Stimulated activated CD8-positive, alpha-beta memory T cell treated with anti-CD3 and anti-CD28 coated beads, Interleukin-4, amount 100 ng/mL, for 24 hours (primary cell): ENCODE measurements at places on chromosomes 12 and 14.

DNA sequence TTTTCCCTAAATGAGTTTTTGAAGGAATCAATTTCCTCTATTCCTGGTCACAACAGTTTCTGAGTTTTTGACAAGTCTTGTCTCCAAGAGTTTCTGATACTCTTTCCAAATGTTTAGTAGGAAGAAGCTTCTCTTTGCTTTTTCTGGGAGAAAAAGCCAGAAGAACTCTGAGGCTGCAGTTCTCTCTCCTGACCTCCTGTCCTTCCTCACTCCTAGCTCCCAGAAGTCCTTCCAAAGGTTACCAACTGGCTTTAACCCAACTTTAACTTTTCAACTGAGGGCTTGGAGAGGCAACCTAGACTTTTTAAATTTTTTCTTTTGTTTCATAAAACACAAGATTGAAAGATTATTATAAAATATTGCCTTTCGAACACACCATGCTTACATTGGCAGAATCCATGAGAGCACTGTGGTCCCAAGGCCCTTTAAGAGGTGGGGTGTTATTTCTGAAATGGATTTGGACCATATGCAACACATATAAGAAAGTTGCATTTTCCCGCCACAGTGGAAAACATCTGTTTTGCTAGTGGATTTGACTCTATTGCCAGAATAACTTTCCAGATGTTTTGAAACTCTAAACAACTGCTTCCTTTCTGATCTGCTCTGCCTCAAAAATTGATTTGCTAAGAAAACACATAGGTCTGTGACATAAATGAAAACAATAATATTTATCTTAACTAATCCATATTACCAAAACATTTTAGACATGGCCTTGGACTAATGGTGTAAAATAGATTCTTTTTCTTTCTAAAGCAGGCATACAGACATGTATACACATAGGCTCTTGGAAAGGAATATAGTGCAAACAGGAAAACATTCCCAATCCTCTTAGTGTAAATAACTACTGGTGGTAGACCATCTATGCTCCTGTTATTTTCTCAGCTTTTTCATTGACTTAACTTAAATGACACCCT is 22.3 kb upstream of the EPS8 start:
- DNase-seq, result no peak

GRCh38 chr14:72444701-72445100 is 449.2 kb downstream of the DPF3 start:
- no peak for DNase-seq

- DNase-seq, result no peak
Observed at GRCh38 chr12:27013611-27014084, 536 bp downstream of the TM7SF3 start.

DNA sequence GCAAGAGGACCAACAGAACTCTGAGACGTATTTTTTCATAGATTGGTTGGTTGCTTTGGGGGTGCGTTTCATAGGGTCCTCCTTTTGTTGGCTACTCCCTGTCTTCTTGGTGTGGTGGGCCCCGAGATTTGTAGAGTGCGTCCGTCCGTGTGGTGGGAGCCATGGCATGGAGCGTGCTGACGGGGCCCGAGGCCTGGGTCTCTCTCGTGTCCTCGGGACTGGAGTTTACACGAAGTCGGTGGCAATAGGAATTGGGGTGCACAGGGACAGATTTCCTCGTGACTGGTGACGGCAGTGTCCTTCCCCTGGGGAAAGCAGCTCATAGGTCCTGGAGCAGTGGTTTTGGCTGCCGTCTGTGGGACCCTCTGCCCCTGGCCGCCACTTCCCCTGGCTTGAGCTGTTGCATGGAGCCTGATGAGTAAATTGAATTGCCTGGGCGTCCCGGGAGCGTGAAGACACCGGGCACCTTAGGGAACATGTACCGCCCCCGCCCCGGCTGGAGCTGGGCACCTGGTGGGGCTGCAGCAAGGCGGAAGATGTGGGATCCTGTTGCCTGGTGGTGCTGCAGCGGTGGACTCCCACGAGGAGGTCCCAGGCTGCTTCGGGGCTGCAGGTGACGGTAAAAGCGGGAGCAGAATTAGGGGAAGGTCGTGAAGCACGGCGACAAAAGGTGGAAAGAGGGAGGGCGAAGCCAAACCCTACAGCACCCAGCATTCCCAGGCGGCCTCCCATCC is 153.7 kb upstream of the ALG10B start:
- DNase-seq, result no peak

- no peak for DNase-seq
Observed at GRCh38 chr12:71393625-71394024, 46.0 kb upstream of the LGR5 start.

DNA sequence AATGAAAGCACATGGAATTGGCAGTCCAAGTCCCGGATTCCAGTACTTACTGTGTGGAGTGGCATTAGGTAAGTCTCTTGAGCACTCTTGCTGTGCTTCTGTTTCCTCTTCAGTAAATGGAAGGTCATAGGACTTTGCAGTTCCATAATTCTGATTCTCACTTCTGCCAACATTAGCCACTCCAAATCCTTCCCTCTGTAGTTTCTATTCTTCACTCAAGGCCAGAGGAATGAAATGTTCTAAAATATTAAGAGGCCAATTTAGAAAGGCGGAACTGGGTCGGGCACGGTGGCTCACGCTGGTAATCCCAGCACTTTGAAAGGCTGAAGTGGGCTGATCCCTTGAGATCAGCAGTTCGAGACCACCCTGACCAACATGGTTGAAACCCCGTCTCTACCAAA is 19.8 kb upstream of the SLC5A8 start:
- no peak for DNase-seq

DNA sequence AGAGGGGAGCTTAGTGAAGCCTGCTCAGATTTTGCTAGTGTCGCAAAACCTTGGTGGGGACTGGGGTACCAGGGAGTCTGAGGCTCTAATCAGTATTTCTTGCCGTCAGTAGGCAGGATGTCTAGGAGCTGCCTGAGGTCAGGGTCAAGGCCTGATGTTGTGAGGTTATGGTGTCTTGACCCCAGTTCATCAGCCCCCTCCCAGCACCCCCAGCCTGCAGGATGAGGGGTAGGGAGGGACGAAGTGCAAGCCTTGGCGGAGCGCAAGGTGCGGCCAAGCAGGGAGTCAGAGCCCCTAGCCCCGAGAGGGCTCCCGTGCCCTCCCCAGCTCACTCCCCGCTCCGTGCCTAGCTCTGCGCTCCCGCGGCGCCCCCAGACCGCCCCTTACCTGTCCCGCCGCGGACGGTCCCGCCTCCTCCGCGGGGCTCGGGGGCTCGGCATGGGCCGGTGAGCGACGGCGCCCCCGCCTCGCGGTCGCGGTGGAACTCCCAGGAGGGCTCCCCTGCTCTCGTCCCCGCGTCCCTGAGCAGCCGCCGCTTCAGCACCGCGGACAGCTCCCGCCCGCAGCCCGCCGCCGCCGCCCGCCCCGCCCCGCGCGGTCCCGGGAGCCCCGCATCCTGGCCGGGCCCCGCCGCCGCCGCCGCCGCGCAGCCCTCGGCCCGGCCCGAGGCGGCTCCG is 347 bp downstream of the SYNDIG1L start:
- DNase-seq, result peak; percentile 23

- no peak for DNase-seq
Observed at GRCh38 chr14:59254146-59254910, 65.9 kb downstream of the DAAM1 start.

DNA sequence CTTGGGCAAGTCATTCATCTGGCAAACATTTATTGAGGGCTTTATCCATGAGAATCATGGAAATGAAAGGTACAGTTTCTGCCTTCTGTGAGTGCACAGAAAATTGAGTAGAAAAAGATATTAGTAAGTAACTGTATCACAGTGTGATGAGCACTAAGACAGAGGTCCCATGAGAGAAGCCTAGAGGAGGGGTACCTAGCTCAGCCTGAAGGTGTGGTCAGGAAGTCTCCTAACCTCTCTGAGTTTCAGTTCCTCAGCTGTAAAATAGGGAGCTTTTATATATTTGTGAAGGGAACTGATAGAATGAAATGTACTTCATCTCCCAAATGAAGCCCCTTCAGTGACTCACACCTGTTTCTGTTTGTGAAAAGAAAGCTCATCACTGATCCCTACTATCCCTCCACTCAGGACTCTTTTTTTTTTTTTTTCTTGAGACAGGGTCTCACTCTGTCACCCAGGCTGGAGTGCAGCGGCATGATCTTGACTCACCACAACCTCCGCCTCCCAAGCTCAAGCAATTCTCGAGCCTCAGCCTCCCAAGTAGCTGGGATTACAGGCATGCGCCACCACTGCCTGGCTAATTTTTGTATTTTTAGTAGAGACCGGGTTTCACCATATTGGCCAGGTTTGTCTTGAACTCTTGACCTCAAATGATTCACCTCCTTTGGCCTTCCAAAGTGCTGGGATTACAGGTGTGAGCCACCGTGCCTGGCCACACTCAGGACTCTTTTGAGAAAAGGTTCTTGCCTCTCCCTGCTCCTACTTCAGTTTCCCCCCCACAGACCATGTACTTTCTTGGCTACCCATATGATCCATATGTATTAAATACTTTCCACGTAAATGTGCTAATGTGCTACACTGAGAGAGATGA is 93.7 kb upstream of the FUT8 start:
- no peak for DNase-seq

DNA sequence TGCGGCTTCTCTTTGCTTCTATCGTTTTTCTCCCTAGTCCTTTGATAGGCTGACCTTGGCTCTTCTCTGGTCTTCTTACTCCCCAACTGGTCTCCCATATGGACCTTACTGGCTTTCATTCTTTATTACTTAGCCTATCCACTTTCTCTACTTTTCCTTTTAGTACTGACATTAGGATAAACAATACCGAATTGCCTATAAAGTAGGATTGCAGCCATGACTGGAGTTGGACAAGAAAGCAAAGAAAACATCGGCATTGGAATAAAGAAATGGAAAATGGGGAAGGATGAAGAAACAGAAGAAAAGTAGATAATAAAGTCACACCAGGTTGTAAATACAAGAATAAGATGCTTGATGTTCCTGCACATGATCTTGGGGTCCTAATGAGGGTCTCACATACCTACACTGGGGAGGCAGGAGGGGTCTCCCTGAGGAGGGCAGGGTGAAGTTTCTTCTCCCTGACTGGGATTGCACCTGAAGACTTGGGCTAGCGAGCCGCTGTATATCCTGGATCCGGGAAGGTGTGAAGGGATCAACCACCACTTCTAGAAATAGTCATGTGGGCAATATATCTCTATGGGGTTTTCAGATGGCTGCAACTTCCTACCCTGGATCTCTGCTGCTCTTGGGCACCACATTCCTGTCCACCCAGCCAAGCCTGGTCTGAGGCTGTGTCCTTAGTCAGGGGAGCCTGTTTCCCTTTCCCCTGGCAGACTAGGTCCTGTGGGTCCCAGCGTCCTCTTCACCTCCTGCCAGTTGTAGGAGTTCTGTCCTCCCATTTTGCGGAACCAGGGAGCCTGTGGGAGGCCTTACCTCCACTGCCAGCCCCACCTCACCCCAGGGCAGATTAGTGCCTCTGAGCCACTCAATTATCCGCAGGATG is 13.1 kb downstream of the NKX2-1 start:
- DNase-seq, result no peak

DNA sequence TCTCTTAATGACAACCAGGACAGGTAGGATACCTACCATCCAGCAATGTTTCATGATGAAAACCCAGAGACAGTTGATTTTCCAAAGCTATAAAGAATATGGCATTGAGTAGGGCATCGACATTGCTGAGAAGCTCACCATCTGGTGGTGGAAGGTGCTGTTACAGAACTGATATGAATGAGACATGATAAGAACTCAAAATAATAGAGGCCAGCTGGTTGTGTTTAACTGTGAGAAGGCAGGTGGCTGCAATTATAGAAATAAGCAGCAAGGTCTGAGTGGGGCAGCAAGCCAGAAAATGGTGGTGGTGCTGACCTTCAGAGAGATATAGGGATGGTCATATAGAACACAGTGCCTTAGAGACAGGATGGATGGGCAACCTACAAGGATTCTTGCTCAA is 449.7 kb downstream of the BTG1 start:
- DNase-seq, result no peak

DNA sequence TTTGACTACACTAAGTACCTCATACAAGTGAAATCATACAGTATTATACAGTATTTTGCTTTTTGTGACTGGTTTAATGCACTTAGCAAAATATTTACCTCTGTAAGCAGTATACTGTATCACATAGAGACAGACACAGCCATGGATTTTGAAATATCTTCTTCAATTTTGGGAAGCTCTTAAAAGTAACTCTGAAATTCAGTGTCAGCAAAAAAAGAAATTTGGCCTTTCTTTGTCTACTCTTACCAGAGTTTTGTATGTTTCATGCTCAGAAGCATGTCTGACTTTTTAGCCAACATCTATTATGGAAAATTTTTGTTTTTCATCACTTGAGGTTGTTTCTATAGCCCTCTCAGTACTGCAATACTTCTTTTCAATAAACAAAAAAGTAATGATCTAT is 1102.2 kb downstream of the TRHDE start:
- DNase-seq, result no peak
